ENCODE measurements at places on chromosomes 5 and 9.

DNA sequence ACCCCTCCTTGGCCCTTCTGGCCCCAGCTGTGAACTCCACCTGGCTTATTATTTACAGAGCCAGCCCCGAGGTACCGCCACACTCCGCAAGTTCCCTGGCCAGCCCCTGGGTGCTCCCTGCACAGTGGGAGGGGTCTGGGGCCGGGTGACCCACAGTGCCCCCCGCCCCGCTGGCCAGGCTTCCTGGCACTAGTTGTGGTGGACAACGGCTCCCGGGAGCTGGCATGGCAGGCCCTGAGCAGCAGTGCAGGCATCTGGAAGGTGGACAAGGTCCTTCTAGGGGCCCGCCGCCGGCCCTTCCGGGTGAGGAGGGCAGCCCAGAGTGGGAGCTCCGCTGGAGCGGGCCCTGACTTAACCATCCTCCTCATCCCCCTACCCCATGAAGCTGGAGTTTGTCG lies 3.9 kb downstream of the MAMDC4 start:
- no peak for DNase-seq

- DNase-seq = no peak
Observed at GRCh38 chr5:62600560-62601252, 22.1 kb downstream of the LRRC70 start.

DNA sequence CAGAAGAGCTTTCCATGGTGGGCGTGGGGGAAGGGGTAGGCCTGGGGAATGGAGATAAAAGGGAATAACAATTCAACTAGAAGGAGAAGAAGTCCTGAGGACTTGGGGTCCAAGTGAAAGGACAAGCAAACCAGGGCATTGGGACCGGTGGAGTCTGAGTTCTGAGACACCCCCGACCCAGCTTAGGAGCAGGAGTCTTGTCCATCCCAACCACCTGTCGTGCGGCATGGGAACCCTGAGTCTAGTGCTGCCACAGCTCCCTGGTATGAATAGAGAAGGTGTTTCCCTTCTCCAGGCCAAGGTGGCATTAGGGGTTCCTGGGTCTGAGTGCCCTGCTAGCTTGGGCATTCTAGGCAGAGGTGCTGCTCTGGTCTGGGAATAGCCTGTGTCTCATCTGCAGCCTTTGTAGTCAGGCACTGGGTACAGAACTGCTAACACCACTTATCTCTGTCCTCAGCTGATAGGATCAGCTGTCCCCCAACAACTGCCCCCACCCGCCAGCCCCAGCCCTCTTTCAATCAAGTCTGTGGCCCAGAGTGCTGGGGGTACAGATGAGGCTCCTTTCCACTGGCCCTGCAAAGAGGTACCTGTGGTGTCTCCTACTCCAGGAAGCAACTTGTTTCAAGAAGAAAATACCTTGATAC lies 9.9 kb downstream of the HNRNPAB start:
- no peak for DNase-seq

DNA sequence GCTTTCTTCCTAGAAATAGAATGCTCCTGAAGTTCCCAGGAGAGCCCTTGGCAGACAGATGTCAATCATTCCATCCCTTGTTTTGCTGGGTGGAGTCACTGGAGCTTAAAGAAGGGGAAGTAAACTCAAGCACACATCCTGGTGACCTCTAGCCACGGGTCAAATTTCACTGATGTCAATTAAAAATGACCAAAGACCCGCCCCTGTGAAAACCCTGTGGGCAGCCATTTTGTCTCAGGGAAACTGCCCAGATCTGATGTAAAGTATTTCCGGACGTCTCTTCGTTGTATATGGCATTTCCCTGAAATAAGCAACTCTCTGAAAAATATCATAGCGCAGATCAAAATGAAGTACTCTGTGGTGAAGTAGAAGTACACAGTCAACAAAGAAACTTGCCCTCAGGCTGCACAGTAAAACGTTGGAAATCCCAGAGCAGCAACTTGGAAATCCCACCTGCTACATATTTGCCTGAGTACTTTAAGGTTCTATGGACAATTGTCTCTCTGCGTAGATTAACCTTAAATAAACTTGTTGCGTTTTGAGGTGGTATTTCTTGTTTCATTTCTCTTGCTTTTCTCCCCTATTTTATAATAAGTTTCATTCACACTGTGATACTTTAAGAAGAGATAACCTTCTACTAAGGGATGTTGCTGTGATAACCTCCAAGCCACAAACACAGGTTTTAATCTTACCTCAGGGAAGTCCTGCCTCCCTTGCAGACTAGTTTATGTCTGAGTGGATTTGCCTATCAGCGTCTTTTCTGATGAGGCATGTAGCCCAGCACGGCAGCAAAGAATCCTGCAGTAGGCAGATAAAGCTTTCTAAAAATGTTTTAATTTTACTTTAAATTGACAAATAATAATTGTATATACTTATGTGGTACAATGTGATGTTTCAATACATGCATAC lies 60.9 kb upstream of the PIP5K1B start:
- no peak for DNase-seq

DNA sequence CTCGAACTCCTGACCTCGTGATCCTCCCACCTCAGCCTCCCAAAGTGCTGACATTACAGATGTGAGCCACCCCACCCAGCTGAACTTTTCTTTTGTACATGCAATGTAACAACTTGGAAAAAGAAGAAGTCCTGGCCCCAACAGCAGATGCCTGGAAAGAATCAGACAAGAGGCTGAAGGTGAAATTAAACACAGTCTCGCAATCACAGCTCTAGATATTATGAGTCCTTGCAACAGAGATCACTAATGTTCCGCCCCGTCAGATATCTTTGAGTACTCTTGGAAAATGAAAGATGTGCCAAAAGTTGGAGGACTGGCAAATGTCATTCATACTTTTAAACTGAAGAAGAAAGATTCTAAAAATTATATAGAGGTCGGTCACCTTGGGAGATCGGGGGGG lies 254.3 kb downstream of the GLIS3 start:
- DNase-seq = no peak

GRCh38 chr5:163565492-163565891 lies 60.1 kb downstream of the MAT2B start:
- no peak for DNase-seq

GRCh38 chr5:112735702-112736101 lies 2.0 kb upstream of the APC start:
- DNase-seq = peak; percentile 20

- DNase-seq = no peak
Observed at GRCh38 chr5:112308608-112309007, 110.5 kb downstream of the EPB41L4A start.

DNA sequence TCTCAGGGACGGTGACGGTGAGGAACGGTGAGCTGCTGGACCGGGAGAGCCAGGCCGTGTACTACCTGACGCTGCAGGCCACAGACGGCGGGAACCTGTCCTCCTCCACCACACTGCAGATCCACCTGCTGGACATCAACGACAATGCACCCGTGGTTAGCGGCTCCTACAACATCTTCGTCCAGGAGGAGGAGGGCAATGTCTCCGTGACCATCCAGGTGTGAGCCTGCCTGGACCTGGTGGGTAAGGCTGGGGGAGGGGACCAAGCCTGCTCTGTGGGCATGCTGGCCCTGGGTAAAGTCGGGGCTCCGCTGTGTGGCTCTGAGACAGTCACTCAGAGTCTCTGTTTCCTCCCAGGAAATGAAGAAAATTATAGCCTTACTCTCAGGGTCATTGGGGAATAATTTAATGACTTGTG lies 29.3 kb downstream of the CDHR2 start:
- peak; percentile 21 for DNase-seq

GRCh38 chr5:138077064-138077696 lies 6.7 kb upstream of the WNT8A start:
- peak; percentile 79 for DNase-seq

GRCh38 chr9:111475195-111475594 lies 9.0 kb downstream of the ECPAS start:
- no peak for DNase-seq

DNA sequence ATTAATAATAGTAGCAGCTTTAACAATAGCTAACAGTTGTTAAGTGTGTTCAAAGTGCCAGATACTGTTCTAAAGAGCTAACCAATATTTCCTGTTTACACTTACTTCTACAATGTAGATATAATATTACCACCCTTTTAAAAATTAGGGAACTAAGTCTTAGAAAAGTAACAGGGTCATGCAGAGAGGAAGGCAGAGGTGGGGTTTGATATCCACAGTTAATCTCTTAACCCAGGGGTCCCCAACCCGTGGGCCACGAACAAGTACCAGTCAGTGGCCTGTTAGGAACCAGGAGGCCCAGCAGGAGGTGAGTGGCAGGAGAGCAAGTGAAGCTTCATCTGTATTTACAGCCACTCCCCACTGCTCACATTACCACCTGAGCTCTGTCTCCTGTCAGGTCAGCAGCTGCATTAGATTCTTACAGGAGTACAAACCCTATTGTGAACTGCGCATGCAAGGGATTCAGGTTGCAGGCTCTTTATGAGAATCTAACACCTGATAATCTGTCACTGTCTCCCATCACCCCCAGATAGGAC lies 89.1 kb downstream of the ACTL7B start:
- no peak for DNase-seq

GRCh38 chr9:14314424-14314928 lies 535 bp upstream of the NFIB start:
- DNase-seq = peak; percentile 83

DNA sequence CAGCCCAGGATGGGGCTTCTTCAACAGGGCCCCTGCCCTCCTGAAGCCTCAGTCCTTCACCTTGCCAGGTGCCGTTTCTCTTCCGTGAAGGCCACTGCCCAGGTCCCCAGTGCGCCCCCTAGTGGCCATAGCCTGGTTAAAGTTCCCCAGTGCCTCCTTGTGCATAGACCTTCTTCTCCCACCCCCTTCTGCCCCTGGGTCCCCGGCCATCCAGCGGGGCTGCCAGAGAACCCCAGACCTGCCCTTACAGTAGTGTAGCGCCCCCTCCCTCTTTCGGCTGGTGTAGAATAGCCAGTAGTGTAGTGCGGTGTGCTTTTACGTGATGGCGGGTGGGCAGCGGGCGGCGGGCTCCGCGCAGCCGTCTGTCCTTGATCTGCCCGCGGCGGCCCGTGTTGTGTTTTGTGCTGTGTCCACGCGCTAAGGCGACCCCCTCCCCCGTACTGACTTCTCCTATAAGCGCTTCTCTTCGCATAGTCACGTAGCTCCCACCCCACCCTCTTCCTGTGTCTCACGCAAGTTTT lies 23.6 kb downstream of the PCDHGC5 start:
- DNase-seq = peak; percentile 72

DNA sequence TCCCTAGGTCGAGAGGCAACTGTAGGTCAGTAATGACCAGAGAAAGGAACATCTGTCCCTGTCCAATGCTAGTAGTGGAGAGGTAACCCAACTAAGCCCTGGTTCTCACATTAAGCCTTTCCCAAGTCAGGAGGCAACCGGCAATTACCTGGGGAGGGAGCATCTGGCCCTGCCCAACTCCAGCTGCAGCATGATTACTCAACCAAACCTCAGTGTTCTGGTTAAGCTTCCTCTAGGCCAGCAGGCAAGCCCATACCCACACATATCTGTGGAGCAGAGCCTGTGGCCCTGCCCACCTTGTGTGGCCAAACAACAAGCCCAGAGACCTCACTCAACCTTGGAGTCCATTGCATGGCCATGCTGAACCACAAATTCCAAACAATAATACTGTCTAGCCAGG lies 220.8 kb upstream of the SLC24A2 start:
- no peak for DNase-seq

DNA sequence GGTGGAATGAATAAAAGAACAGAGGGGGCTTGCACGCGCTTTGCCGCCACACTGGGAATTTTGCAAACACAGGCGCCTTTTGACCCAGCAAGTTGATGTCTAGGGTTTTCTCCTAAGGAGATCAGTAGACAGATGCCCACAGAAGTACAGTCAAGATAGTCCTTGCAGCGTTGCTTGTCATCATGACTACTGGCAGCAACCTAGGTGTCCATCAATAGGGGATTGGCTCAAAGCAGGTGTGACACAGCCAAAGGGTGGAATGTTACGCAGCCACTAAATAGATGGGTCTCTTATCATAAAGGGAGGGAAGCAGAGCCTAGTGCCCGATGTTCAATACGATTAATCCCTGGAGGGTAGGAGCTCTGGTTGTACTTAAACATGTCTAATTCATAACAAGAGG lies 63.8 kb upstream of the GGTA1 start:
- DNase-seq = no peak

GRCh38 chr5:181191526-181192336 lies 13.3 kb downstream of the TRIM7 start:
- DNase-seq = peak; percentile 91

GRCh38 chr9:119844431-119844830 lies 475.2 kb upstream of the BRINP1 start:
- no peak for DNase-seq

DNA sequence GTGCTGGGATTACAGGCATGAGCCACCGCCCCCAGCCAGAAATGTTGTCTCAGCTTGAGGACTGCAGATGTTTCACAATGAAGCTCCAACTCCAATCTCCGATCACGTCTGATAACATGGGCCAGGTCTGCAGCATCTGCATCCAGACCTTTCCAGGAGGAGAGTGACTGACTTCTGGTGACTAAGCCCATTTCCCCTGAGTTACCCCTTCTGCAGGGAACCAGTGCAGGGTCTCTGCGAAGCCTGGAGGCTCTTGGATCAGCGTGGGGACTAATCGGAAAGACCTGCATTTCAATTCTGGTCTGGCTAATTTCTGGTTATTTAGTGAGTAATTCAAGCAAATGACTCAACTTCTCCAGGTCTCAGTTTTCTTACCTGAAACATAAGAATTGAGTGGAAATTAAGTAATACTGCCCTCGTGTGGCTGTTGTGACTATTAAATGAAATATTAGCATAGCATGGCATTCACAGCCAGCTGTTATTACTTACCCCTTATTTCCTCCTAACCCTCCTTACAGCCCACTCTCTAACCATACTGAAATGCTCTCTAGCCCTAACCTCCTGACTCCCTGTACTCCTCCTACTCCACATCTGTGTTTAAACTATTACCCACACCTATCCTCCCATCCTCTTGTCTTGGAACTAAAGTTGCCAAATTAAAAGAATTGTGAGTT lies 2.2 kb upstream of the GNPDA1 start:
- peak; percentile 63 for DNase-seq

DNA sequence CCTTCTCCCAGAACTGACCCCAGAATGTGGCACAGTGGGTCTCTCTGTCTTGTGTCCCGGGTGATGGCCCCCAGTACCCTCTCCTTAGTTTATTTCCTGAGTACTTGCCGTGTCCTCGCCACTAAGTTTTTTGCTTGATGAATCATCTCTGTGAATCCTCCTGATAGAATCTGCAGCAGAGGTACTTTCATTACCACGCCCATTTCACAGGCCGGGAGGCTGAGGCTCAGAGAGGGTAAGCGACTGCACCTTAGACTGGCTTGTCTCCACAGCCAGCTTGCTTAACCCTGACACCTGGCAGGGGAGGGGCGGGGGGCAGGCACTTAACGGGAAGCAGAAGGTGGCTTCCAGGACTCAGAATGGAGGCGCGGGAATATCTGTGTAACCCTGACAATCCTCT lies 7.9 kb upstream of the IER5L start:
- no peak for DNase-seq

All from SK-MEL-5 (cell line).